Hypothalamus (tissue), 51 donors: ENCODE measurements at places on chromosomes 4 and X.

DNA sequence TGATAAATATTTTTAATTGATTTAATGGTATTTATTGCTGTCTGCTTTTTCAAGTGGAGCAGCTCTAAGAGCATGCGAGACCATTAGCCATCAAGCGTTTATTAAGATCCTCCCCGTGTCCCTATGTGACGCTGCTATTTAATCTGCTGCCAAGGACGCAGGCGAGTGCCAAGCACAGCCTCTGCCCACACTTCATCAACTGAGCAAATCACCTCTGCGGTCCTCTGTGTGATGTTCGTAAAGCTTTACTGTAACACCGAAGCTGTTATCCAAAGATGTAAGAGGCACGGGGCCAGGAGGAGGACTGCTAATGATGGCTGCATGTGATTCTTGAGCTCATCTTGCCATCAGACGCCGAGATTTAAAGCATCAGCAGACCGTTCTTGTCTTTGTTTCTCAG lies 79.5 kb downstream of the STOX2 start:
- no peak for DNase-seq

DNA sequence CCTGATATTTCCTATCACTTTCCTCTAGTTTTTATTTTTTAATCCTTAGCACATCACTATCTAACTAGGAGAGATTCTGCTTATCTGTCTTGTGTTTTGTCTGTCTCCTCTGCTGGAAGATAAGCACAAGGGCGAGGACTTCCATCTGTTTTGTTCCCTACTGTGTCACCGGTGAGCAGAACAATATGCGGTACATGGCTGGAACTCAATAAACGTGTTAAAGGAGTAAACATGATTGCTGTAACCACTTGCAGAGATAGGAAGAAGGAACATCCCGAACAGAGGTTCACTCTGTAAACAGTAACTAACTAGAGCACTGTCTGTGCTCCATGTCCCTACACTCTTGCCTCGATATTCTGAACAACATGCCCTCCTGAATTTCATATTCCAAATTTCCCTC lies 5.2 kb downstream of the HS3ST1 start:
- no peak for DNase-seq

GRCh38 chr4:10245751-10246150 lies 129.2 kb upstream of the WDR1 start:
- no peak for DNase-seq

- no peak for DNase-seq
These were observed 197.4 kb upstream of the HS3ST1 start for GRCh38 chr4:11626066-11626465.

DNA sequence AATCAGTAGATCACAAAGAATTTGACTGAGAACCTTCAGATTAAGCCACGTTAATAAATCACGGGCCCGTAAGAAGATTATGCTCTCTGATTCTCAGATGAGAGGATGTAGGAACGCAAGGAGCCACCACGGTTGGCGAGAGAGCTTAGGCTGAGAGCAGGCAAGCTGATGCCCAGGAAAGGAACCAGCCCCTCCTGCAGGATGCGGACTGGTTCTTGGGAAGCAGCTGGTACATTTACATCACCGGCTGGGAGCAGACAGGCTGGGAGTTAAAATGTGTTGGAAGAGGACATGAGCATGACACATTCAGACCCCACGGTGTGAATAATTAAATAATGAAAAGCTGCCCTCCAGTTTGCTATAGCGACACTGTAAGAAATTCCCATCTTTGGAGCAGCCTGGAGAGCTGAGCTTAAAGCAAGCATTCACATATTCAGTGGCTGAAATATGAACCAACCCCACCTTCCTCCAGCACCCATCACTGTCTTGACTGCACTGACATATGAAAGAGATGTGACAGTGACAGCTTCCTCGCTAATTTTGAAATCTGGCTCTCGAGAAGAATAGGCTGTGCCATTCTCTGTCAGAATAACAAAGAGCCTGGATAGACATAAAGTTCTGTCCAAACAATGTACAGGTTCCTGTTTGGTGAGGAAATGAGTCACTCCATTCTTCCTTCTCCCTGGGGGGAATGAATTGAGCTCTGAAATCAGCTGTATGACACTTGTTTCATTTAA lies 33.1 kb downstream of the LNX1 start:
- no peak for DNase-seq
